ENCODE measurements at places on chromosomes 2 and 18.

DNA sequence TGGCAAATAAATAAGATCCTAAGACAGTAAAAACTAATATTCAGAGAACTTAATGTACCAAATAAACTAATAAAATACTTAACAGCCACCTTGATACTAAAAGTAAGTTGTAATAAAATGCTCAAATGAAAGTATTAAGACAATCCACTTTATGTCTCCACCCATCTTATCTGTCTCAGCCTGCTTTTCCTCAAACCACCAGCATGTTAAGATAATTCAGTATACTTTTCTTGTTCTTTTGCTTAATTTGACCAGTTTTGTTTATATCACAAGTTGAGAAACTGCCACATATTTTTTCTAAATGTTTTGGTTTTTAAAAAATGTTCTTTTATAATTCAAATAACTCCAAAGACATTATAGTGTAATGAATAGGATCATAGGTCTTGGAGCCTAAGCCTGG, 142.0 kb downstream of the MBD5 start:
- DNase-seq = no peak

GRCh38 chr2:104654811-104655210, 199.1 kb upstream of the POU3F3 start:
- DNase-seq = no peak

- DNase-seq = no peak
Observed at GRCh38 chr18:48033790-48034650, 103.6 kb upstream of the SMAD2 start.

DNA sequence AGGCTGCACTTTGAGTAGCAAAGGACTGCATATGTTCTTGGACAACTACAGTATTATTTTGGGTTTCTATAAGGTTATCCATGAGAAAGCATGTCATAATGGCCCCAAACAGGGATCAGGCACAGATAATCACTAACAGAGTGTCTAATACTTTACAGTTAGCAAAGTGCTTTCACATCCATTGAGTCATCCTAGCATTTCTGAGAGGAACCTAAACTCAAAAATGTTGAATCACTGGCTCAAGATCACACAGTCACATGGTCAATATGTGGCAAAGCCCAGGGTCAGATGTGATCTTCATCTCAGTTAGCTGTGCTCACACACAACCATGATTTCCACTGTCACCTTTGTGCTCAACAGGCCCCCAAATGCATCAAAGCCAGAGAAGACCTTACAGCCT, 156.1 kb upstream of the VRK2 start:
- no peak for DNase-seq

DNA sequence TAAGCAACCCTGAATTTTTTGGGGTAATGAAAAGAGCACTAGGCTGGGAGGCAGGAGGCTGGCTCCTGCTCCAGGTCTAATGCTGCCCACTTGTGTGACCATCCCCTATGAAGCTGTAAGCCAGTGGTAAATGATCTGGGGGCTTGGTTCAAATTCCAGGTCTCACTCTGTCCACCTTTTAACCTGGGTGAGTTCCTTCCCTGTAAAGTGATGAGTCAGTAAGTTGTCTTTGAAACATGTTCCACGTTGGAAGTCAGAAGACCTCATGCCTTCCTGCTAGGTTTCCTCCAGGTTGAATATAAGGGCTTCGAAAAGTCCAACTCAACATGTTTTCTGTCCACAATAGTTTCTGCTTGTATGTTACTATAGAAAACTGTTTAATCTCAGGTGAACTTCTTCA, 160.9 kb upstream of the MYT1L start:
- no peak for DNase-seq

GRCh38 chr2:168896783-168897182, 4.3 kb upstream of the G6PC2 start:
- no peak for DNase-seq

Measured in cortex of kidney (tissue), 1 donor.